Activated naive CD8-positive, alpha-beta T cell treated with anti-CD3 and anti-CD28 coated beads for 36 hours (primary cell): ENCODE measurements at places on chromosomes 4 and X. TPM values are rescaled to one million over a fixed set of nuclear protein-coding genes. Genes with fewer than 3 reads are reported as not detected.

DNA sequence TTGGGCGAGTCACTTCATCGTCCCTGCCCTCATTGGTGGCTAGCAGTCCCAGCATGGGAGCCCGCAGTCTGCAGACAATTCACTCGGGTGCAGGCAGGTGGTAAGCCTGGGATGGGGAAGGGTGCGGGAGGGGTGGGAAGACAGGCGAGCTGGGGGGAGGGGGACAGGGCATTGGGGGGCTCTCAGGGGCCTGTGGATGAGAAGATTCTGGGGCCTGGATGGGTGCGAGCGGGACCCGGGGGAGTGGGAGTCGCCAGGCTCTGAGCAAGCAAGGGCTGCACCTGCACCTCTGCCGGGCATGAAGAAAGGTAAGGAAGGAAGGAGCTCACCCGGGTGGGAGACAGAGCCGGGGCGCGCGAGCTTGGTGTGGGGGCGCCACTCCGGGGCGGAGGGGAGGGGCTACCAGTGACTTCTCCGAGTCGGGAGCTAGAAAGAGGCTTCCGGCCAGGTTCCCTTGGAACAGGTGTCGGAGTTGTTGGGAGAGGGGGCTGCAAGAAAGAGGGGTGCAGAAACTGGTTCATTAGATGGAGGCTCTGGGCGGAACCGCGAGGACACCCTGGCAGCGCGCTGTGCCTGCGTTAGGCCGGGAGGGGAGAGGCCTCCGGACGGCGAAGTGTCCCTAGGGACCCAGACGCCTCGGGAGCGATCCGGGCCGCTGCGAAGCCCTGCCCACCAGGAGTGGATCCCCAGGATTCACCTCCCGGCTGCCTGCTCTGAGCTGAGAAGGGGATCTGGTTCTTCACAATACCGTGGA is 103.4 kb upstream of the PDLIM3 start:
- H3K4me1 ChIP-seq, result peaks cover 1% of the 10 kb centered on the region
- H3K36me3 ChIP-seq, result no peaks in the 10 kb centered on the region
- H3K4me3 ChIP-seq, result no peak overlapping the region

GRCh38 chr4:151415978-151416377 is 7.0 kb downstream of the FHIP1A start:
- H3K4me1 ChIP-seq, result no peaks in the 10 kb centered on the region
- no peak for DNase-seq
- H3K27me3 ChIP-seq, result peaks cover 13% of the 10 kb centered on the region
- no peak overlapping the region for H3K4me3 ChIP-seq

- no peak for DNase-seq
- H3K36me3 ChIP-seq, result no peaks in the 10 kb centered on the region
- no peak overlapping the region for H3K4me3 ChIP-seq
- H3K27ac ChIP-seq, result no peak overlapping the region
- H3K4me1 ChIP-seq, result no peaks in the 10 kb centered on the region
These were observed 1.1 kb downstream of the GPR78 start for GRCh38 chr4:8581094-8581861.

DNA sequence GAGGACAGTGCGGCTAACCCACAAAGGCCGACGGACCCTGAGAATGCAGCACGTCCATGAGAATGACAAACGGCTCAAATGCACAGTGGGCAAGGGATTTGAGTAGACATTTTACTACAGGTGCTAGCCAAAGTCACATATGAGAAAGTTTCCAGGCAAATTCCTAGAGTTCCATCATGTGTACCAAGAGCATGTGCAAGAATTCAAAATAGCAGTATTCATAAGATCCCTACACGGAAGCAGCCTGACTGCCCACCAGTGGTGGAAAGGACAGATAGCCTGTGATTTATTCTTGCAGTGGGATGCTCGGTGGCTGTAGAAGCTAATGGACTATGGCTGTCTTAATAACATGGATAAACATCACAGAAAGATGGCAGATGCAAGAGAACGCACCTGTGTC is 68.0 kb downstream of the RGS12 start:
- no peaks in the 10 kb centered on the region for H3K27me3 ChIP-seq

- H3K4me3 ChIP-seq, result no peak overlapping the region
- peaks cover 8% of the 10 kb centered on the region for H3K27me3 ChIP-seq
These were observed 88.6 kb downstream of the APBB2 start for GRCh38 chr4:41125558-41126311.

SHROOM2 gene
- total RNA-seq, result not detected
